ENCODE measurements at places on chromosomes 3 and 15.
A peak's percentile ranks its signal among the peaks of the same experiment; 100 is the strongest.

DNA sequence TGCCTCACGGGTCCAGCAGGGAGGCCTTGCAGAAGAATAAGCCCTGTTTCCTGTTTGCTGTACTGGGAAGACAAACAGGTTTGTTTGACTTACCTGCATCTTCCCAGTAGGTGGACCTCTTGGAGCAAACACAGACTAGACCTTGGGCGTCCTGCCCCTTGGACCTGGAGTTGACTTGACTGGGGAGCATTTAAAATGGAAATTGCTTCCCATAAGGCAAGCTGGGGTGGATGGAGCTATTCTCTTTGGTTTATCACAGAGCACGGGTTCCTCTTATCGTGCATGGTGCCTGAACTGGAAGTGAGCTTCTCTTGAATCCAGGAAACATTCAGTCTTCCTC, 151.4 kb downstream of the RPLP1 start:
- DNase-seq: no peak

- no peak for DNase-seq
Measured at GRCh38 chr3:133119176-133119575, 81.0 kb downstream of the TMEM108 start.

DNA sequence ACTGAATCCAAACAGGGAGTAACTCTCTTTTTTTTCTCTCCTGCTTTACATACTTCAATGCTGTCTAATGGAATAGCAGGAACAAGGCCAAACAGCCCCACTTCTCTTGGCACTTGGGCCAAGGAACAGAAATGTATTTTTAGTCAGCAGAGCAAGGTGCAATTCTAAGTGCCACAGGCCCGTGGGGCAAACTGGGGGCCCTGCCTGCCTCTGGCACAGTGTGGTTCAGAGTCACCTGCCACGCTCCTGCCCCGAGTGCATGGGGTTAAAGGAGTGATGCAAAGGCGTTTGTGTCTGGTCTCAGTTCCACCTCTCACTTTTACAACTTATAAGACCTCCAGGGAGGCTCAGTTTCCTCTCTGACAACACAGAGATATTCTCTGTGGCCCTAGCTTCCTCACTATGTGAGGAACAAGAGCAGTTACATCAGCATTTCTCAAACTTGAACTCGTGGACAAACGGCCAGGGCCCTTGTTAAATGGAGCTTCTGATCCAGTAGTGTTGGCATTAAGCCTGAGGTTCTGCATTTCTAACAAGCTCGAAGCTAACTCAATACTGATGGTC, 51.3 kb downstream of the LRIG1 start:
- DNase-seq: no peak

- DNase-seq: no peak
Measured at GRCh38 chr15:31887246-31887645, 143.1 kb upstream of the CHRNA7 start.

GRCh38 chr3:184546252-184546651, 15.3 kb upstream of the EPHB3 start:
- no peak for DNase-seq

DNA sequence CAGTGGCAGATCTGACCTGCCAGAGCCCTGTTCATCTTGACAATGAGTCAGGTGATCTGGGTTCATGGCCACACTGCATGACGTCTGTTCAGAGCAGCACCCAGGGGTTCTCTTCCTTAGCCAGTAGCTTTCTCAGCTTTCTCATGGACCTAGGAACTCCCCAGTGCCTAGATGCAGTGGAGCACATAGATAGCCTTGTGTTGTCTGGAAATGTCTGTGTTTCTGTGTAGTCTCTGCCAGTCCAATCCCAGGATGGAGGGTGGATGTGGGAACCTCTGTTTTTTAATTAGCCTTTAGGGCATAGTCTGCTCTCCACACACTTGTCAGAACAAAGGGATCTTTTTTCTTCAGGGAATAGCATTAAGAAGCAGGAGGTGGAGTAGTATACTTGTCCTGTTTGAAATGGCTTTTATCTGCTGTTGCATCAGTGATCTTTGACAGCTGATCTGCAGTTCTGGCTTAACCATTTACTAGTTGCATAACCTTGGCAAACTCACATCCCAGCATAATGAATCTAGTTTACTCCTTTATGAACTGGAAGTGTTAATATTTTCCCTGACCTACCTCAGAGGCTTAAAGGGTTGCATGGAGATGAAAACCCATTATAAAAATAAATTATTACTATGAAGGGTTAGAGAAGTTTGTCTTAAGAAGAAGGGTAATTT, 16.1 kb upstream of the CACNA1D start:
- no peak for DNase-seq

GRCh38 chr3:170132335-170132734, 49.2 kb downstream of the PHC3 start:
- DNase-seq: no peak

DNA sequence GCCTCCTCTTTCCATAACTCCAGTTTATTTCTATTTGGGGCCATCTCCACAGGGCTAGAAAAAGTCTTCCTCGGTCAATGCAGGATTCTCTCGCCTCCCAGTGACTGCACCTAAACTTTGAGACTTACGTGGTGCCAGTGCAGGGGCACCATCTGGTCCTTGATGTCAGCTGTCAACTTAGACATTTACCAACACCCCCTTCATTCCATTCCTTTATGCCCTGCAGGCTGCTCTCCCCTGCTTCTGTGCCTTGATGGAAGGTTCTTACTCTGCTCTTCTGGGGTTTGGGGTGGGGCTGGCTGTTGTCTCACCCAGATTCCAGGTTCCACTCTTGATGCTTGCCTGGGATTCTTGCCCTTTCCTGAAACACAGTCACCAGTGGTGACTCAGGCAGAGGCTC, 101.8 kb downstream of the ST8SIA2 start:
- DNase-seq: no peak

GRCh38 chr3:66552846-66553245, 52.0 kb upstream of the LRIG1 start:
- no peak for DNase-seq

- no peak for DNase-seq
Measured at GRCh38 chr3:117238806-117239205, 529.2 kb downstream of the TUSC7 start.

- no peak for DNase-seq
Measured at GRCh38 chr3:83034806-83035703, 1273.6 kb upstream of the GBE1 start.

DNA sequence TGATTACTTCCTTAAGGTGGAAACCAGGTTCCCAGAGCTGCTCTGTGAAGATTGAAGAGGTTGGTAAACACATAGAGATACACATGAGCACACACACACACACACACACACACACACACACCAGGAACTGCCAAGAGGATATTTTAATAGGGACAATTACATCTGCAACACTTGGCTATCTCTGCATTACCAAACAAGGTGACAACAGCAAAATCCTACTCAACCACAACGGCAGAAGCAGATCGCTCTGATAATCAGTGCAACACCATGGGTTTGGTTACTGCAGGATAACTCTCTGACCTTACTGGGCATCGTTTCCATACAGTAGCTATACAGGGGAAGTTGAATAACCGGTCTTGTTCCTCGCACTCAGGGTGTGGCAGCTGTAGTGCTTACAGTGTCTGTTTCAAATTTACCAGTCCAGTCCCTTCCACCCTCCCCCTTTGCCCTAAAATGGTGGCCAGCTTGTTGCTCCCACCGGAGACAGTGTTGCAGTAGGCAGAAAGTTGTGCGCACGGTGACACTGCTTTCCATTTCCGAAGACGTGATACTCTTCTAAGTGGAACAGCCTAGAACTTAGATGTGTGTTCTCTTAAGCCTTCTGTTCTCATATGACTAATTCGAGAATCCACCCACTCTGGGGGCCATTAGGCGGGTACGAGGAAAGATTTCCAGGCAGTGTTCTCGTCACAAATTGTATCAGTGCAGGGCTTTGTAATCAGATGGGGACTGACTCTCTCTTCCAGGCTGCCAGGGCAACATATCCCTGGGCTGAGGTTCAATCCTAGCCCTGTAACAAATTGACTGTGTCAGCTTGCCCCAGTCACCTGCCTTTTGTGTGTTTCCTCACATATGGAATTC, 176.2 kb downstream of the P3H2 start:
- DNase-seq: peak; percentile 26

- no peak for DNase-seq
Measured at GRCh38 chr3:4829031-4829394, 150.2 kb upstream of the BHLHE40 start.

DNA sequence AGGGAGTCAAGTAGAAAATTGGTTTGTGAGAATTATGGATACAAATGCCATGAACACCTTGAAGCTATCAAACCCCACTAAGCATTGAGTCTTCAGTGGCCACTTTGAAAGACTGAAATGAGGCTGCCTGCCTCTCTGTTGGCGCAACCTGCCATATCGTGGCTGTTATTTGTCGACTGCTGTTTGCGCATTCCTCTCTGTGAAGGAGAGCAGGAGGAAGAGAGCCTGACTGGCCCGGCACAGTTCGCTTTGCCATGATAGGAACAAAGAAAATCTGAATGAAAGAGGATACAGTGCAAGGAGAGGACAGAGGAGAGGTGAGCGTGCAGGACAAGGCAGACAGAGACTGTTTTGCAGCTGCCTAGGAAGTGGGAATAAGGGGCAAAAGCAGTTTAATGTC, 289.4 kb downstream of the RYR3 start:
- no peak for DNase-seq

Data from stimulated activated CD4-positive, alpha-beta T cell treated with anti-CD3 and anti-CD28 coated beads, TNF-alpha, amount 100 ng/mL, for 24 hours (primary cell).